ENCODE measurements at places on chromosomes 16 and 17.

DNA sequence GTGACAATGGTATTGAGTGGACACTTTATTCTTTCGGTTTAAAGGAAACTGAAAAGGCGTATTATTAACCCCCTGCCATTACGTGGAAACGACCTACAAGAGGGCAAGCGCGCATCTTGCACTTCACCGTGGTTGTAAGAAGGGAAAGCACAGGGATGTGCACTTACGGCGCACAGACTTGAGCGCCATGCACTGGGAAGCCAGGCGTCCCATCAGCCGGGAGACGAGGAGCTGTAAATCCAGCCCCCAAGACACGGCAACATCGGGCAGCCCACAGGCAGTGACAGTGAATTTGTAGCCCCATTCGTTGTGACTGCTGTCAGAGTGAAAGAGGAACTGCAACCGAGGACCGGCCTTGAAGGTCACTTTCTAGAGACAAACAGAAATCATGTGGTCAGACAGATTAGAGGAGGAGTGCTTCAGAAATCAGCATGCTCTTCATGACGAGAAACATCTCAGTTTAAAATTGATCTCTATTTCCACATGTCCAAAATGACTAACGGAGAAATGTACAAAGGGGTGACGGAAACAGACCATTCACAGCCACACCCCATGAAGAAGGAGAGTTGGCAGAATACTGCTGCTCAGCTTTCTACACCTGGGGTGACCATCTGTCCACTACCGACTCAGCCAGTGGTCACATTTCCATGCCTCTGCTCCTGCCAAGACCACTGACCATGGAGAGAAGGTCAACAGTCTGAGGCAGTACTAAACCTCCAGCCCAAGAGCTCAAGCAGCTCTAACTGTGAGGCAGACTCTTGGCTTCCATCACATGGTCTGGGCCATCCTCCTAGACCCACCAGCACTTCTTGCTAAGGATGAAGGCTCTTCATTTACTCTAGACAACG, 68.6 kb downstream of the ZZEF1 start:
- no peak for DNase-seq

- DNase-seq: no peak
Observed at GRCh38 chr17:56629531-56630075, 36.1 kb downstream of the NOG start.

DNA sequence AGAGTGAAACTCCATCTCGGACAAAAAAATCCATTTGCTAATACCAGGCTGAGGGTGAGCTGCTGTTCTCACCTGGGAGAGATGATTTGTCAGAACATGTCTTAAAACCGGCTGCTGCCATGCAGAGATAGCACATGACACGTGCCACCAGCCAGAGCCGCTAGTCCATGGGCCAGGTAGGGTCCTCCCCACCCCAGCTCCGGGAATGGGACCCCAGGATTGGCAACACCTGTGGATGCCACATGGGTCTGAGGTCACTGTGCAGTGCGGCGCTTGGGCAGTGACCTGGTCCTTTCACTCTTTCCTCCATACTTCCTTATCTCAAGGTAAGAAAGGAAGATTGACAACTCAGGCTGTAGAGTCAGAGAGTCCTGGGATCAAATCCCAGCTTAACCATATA, 393.3 kb upstream of the TNRC6C start:
- no peak for DNase-seq

GRCh38 chr17:48547808-48548522, 3.1 kb upstream of the HOXB2 start:
- peak; percentile 34 for DNase-seq
